GM12892 (cell line): ENCODE measurements at places on chromosomes 13 and 19.

DNA sequence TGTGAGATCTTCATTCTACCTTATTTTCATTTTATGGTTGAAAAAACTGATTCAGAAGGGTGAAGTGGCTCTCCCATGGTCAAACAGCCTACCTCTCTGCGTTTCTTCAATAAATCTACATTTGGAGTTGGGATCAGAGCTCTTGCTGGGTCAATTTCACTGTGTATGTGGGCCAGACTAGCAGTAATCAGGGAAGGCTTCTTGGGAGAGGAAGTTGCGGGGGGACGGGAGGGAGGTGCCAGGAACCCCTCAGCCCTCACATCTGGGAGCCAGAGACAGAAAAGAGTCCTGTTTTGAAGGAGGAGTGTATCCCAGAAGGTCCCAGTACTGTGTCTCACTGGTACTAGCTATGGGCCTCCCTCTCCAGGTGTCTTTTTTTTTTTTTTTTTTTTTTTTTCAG is 934 bp downstream of the KXD1 start:
- no peak for DNase-seq

GRCh38 chr19:46486358-46486757 is 9.3 kb downstream of the PNMA8B start:
- no peak for DNase-seq

DNA sequence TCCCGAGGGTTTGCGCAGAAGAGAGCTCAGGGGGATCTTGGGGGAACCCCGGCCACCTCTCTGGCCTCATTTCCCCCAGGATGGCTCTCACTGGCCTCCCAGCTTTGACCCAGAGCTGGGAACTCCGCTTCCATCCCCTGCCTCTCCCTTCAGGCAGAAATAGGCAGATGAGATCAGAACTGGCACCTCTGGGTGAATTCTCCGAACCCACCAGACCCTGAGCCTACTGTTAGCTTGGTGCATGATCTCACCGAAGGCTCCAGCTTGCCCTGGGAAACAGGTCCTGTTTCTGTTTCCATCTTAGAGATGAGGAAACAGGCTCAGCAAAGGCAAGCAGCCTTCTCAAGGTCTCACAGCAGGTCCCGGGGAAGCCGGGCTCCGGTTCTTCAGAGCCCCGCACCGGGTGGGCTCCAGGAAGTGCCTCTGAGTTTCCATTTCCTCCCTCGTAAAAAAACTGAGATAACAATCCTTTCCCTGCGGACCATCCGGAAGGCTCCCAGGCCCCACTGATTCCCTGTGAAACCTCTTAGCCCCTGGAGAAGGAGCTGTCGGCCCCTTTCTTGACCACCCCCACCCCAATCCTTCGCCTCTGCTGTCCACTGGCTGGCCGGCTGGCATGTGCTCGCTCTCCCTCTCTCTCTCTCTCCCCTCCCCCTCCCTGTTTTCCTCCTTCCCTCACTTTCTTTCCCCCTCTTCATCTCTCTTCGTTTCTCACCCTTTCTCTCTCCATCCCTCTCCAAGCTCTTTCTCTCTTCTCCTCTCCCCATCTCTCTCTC is 2.1 kb downstream of the NECTIN2 start:
- no peak for DNase-seq

DNA sequence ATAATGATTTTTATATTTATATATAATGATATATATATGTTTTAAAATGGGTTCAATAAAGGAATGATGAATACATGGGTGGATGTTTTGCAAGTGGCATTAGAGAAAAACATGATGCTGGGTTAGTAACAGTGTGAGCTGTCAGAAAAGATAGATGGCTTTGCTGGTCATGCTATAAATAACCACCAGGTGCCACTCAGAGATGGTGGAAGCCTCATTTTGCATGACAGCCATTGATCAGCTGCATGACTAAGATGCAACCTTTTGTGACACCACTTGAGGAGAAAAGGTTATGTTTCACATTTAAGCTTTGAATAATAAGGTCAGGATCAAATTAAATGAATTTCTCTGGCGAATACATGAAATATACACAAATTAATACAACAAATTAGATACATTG is 737.7 kb downstream of the PCDH9 start:
- DNase-seq: no peak

DNA sequence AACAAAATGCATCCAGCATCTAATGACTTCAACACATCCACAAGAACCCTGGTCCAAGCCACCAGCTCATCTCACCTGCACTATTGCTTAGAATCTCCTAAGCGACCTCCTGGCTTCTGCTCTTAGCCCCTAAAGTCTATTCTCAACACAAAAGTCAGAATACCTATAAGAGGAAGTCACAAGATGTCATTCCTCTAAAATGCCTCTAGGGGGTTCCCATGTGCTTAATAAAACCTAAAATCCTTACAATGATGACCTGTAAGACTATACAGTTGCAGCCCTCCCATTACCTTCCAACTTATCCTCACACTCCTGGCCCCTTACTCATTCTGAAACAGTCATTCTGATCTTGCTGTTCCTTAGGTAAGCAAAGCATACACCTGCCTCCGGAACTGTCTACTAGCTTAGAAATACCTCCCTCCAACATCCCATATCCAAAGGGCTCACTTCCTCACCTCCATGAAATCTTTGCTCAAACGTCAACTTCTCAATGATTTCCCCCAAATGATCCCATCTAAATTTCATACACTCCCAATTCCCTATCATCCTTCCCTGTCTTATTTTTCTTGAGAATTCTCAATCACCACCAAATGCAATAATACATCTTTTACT is 10.0 kb downstream of the ATP7B start:
- peak; percentile 39 for DNase-seq

DNA sequence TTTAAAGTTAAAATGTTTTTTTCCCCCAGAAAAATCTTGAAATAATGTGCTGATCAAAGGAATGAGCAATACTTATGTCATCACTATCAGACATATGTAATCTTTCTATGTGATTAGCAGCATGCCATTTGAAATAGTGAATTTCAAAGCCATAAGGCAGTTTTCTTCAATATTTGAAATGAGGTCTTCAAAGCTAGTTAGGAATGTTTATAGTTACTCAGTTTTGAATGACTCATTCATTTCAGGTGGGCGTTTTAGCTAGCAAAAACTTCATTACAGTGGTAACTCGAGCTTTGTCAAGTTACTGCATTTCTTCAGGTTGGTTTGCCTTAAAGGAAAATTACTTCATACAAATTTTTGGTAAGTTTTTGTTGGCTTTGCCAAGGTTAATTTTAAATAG is 102.1 kb downstream of the ATP8A2 start:
- DNase-seq: no peak

GRCh38 chr13:21833921-21834320 is 163.0 kb downstream of the FGF9 start:
- no peak for DNase-seq

- DNase-seq: no peak
Observed at GRCh38 chr13:40624986-40625385, 41.5 kb downstream of the FOXO1 start.

- no peak for DNase-seq
Observed at GRCh38 chr13:110070046-110070445, 236.9 kb downstream of the COL4A1 start.

GRCh38 chr13:46267166-46267565 is 55.4 kb downstream of the LRRC63 start:
- DNase-seq: no peak

DNA sequence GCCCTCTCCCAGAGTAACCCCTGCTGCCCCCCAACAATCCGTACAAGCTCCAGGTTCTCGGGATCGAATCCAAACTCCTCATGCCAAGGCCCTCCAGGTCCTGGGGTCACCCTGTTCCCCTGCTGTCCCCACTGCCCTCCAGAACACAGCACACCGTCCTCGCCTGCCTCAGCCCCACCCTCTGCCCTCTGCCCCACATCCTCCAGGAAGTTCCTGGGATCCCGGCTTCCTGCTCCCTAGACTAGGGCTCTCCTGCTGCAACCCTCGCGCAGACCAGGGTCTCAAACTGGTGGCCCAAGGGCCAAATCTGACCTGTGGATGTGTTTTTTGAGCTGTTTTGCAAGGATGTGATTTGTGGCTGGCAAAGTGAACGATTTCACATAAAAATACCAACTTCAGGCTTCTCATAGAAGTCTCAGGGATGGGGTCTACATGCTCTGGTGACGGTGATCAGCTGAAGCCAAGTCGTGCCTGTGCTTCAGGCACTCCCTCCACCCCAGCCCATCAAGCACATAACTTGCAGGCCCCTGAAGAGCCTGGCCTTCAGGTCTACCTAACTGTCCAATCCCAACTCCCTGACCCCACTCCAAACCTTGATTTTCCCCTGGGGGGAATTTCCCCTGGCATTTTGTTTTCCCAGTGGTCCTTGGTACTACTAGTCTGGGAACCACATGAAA is 1.8 kb downstream of the RABAC1 start:
- DNase-seq: no peak

DNA sequence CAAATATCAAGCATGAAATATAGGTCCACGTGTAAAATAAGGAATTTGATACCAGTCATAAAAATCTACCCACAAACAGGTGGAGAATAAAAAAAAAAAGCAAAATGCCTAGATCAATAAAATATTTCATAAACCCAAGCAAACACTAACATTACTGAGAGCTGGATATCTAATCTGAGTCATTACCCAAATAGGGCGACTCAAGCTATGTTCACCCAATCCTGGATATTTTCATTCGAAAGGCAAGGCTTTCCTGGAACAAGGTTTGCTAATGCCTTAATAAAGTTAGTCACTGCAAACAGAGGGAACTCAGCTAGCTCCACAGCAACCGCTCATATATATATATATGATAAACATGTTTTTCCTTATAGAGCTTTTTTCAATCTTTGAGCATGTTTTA is 33.5 kb upstream of the TM9SF2 start:
- no peak for DNase-seq

GRCh38 chr19:7916103-7916954 is 1.7 kb downstream of the TGFBR3L start:
- no peak for DNase-seq

DNA sequence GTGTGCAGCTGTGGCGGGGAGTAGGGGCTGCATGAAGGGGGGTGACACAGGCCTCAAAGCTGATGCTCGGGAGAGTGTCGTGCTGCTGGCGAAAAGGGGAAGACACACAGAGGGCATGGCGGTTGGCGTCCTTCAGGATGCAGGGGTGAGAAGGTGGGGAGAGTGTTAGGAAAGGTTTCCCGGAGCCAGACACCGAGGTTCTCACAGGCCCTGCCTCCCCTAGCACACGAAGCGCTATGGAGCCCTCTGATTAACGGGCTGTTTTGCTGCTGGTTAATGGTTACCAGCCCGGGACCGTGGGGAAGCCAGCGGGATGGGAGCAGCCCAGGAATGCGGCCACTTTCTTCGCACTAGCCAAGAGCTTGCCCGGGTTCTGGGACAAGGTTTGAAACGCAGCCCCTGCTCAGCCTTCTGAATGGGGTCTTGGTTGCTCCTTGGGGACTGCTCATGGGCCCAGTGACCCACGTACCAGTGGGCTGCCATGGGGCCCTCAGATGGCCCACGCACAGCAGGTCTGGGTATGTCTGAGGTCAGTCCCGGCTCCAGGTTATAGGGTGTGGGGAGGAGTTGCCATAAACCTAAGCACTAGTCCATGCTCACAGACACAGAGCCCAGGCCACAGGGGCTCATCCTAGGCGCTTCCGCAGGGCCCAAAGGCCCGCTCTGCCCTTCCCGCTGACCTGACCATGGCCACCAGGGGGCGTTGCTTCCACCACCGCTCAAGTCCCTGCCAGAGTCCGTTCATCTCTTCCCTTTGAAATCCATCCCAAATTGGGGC is 31.3 kb upstream of the ISYNA1 start:
- peak; percentile 69 for DNase-seq

- DNase-seq: no peak
Observed at GRCh38 chr13:111976474-111977178, 90.3 kb upstream of the SOX1 start.

DNA sequence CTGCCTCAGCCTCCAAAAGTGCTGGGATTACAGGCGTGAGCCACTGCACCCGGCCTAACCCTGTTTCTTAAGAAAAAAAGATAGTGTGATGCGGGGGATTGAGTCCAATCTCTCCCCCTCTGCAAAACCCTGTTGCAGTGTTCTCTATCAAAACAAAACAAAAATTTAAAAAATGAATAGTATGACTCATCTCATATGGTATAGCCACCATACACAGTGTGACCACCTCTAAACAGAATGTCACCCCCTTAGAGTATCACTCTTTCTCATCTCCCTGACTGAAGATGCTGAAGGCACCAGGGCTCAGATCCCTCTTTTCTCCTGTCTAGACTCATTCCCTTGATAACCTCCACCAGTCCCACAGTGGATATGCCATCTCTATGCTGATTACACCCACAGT is 6.8 kb upstream of the ERF start:
- DNase-seq: no peak

GRCh38 chr19:18280247-18281081 is 958 bp downstream of the JUND start:
- peak; percentile 77 for DNase-seq

- DNase-seq: no peak
Observed at GRCh38 chr19:426725-427445, 17.9 kb upstream of the C2CD4C start.

DNA sequence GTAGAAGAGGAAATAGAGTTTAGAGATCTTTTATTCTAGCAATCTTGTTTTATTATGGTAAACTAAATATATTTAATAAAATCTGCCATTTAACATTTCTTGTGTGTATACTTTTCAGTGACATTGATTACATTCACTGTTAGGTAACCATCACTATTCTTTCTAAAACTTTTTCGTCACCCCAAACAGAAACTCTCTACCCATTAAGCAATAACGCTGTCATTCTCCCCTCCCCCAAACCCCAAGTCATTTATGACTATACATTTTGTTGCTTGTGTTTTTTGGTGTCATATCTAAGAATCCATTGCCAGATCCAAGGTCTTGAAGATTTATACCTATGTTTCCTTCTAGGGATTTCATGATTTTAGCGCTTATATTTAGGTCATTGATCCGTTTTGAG is 10.6 kb downstream of the URI1 start:
- no peak for DNase-seq

- DNase-seq: no peak
Observed at GRCh38 chr13:106129993-106130392, 405.5 kb downstream of the EFNB2 start.

DNA sequence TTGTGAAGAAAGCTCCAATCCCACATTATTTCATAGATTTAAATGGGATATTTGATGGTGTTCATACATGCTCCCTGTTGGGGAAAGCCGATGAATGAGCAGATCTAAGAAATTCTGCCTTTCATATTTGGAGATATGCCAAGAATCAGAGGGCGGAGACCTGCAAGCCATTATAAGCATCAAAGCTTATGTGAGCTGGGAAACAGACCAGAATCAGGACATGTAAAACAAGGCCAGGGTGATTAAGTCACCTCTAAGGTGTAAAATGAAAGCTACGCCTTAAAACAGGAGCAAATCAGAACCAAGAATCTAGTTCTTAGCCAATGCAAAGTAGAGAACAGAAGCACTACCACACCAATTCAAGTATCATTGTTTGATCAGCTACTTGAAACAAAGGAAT is 392.4 kb downstream of the DCT start:
- DNase-seq: no peak
